Activated naive CD8-positive, alpha-beta T cell treated with anti-CD3 and anti-CD28 coated beads, Interleukin-2, amount 10 ng/mL, durations not matched to agents 7 days and 5 days (primary cell): ENCODE measurements at places on chromosomes 4 and X. TPM values are rescaled to one million over a fixed set of nuclear protein-coding genes. Genes with fewer than 3 reads are reported as not detected.

The TRIML1 gene
- not detected for total RNA-seq

DNA sequence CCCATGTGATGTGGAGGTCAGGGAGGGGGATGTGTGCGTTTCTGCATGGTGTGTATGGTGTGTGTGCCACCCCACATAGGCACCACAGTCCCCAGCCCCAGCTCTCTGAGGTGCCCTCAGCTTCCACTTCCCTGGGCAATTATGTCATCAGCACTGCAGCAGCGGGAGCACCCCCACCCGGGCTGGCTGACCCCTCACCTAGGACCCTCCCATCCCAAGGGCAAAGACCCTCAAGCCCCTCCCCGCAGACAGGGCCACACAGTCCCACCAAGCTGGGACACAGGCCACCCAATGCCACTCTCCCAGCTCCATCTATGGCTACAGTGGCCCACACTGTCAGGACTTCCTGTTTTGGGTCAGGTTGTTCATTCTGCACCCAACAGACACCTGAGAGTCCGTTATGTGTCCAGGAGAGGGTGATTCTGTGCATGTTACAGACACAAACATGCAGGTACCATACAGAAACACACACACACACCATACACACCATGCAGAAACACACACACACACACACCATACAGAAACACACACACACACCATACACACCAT, 75.2 kb downstream of the JAKMIP1 start:
- no peaks in the 10 kb centered on the region for H3K4me1 ChIP-seq
- no peak overlapping the region for H3K27ac ChIP-seq
- no peaks in the 10 kb centered on the region for H3K27me3 ChIP-seq
- DNase-seq: no peak
- no peaks in the 10 kb centered on the region for H3K36me3 ChIP-seq
- H3K4me3 ChIP-seq: no peak overlapping the region

DNA sequence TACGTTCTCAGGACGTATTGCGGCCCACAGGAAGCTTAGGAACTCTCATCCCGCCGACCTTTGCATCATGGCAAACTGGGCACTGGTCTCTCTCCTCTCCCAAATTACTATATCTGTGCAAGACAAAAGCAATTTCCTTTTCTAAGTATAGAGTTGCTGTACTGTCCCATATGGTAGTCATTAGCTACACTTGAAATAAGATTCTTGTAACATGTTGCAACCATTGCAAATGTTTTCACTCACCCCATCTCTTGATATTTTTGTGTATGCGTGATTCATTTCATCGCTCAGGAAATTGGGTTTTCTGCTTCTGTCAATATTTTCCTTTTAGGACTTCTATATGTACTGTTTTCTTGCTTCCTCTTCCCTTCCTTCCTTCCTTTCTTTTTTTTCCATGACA, 15.7 kb downstream of the ARMCX6 start:
- DNase-seq: no peak
- H3K4me1 ChIP-seq: no peaks in the 10 kb centered on the region
- no peak overlapping the region for H3K4me3 ChIP-seq
- H3K27me3 ChIP-seq: peaks cover 2% of the 10 kb centered on the region
- H3K27ac ChIP-seq: no peak overlapping the region
- no peaks in the 10 kb centered on the region for H3K36me3 ChIP-seq

- H3K4me1 ChIP-seq: no peaks in the 10 kb centered on the region
- H3K36me3 ChIP-seq: no peaks in the 10 kb centered on the region
- DNase-seq: no peak
- H3K27ac ChIP-seq: no peak overlapping the region
Measured at GRCh38 chr4:167100120-167100519, 134.2 kb downstream of the SPOCK3 start.

- no peak for DNase-seq
- H3K36me3 ChIP-seq: no peaks in the 10 kb centered on the region
- H3K27ac ChIP-seq: no peak overlapping the region
- H3K4me3 ChIP-seq: no peak overlapping the region
- H3K4me1 ChIP-seq: no peaks in the 10 kb centered on the region
Measured at GRCh38 chrX:119816300-119816699, 24.9 kb upstream of the RPL39 start.

- H3K27me3 ChIP-seq: no peaks in the 10 kb centered on the region
- H3K4me1 ChIP-seq: peaks cover 12% of the 10 kb centered on the region
- peaks cover 15% of the 10 kb centered on the region for H3K36me3 ChIP-seq
- H3K4me3 ChIP-seq: no peak overlapping the region
- no peak overlapping the region for H3K27ac ChIP-seq
- DNase-seq: no peak
Measured at GRCh38 chr4:27008679-27009078, 148.0 kb downstream of the STIM2 start.

- no peak overlapping the region for H3K27ac ChIP-seq
- H3K4me1 ChIP-seq: no peaks in the 10 kb centered on the region
- H3K36me3 ChIP-seq: no peaks in the 10 kb centered on the region
- no peak for DNase-seq
Measured at GRCh38 chrX:48490661-48491060, 14.7 kb downstream of the FTSJ1 start.

DNA sequence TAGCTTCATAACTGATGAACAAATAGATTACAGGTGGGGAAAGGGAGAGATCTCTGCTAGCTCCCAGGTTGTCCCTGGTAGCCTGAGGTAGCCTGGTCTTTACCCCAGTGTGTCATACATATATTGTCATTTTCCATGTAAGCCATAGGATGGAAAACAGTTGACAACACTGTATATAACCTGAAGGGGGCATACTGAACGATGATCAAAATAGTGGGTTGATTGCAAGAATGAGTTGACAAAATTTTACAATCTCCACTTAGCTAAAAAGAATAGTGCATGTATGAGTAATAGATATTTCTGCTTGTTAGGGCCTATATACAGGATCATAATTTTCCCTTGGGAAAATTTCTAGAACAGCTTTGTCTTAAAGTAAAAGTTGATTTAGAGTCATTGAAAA, 304.1 kb upstream of the HAND2 start:
- no peaks in the 10 kb centered on the region for H3K36me3 ChIP-seq
- no peak for DNase-seq
- H3K27ac ChIP-seq: no peak overlapping the region

The DMRTC1B gene
- 0.36 TPM for total RNA-seq

GRCh38 chr4:78068481-78068880, 11.4 kb downstream of the FRAS1 start:
- no peak overlapping the region for H3K4me3 ChIP-seq
- no peak for DNase-seq
- H3K36me3 ChIP-seq: no peaks in the 10 kb centered on the region
- H3K27ac ChIP-seq: no peak overlapping the region

DNA sequence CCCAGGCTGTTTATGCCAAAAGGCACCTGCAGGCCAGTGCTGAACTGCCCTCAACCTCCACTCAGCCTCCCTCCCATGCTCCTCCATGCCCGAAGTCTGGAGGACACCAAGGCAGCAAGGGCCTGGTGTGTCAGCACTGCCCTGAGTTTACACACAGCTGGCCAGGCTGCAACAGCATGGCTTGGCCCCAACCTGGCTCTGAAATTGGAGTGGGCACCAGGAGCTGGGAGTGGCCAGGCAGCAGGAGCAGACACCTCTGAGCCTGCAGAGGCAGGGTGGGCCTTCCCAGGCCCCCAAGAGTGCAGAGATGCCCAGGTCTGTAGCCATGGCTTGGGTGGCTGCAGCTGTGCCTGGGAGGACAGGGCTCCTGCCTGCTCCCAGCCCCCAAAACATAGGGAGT, 571.2 kb upstream of the ACTRT1 start:
- H3K27me3 ChIP-seq: no peaks in the 10 kb centered on the region
- no peak overlapping the region for H3K4me3 ChIP-seq
- H3K27ac ChIP-seq: no peak overlapping the region

- DNase-seq: no peak
- H3K27me3 ChIP-seq: peaks cover 52% of the 10 kb centered on the region
- peaks cover 20% of the 10 kb centered on the region for H3K4me1 ChIP-seq
- H3K27ac ChIP-seq: no peak overlapping the region
- no peaks in the 10 kb centered on the region for H3K36me3 ChIP-seq
Measured at GRCh38 chr4:112704322-112704721, 67.4 kb downstream of the LARP7 start.

DNA sequence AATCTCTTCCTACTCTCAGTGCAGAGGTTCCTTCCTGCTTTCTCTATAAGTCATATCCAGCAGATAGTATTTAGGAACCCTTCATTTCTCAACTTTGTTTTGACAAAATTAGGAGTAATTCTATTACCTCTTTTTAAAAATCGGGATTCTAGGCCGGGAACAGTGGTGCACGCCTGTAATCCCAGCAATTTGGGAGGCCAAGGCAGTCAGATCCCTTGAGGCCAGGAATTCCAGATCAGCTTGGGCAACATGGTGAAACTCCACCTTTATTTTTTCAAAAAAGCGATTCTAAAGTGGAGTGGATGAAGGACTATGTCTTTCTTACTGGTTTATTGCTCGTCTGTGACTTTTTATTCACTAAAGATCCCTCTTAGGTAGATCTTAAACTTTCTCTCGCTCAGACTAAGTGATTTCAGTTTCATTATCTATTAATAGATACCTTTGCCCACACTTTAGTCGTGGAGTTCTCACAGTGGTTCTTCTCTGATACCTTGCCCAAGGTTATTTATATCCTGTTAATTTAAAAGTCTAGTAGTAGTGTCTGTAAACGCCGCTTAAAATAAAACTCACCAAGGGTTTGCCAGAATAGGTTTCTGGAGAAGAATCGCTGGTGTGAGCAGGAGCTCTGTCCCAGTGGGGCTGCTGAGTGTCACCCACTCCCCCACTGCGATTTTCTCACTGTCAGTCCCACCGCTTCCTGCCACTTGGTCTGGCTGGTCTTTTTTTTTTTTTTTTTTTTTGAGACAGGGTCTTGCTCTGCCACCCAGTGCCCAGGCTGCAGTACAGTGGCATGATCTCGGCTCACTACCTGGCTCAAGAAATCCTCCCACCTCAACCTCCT, 27.0 kb upstream of the TMEM131L start:
- H3K27me3 ChIP-seq: no peaks in the 10 kb centered on the region
- peak overlapping the region; percentile 81 for H3K4me3 ChIP-seq
- H3K36me3 ChIP-seq: peaks cover 2% of the 10 kb centered on the region
